ENCODE measurements at places on chromosomes 3 and 15.

- DNase-seq, result no peak
These were observed 29.1 kb upstream of the SRP14 start for GRCh38 chr15:40067921-40068624.

DNA sequence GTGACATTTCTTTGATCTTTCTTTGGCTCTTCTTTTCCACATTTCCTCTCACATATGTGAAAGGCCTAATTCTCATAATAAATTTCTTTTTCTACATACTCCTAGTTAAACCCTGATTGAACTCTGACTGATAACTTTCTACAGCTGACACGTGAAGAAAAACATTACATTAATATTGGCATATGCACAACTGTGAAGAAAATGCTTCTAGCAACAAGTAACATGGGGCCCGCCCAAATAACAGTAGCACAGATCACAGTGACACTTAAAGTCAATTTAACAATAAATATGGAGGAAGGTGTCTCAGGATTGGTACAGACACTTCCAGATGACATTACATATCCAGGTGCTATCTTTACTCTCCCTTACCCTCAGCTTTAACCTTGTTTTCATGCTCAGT lies 317.6 kb upstream of the ZNF385D start:
- no peak for DNase-seq

DNA sequence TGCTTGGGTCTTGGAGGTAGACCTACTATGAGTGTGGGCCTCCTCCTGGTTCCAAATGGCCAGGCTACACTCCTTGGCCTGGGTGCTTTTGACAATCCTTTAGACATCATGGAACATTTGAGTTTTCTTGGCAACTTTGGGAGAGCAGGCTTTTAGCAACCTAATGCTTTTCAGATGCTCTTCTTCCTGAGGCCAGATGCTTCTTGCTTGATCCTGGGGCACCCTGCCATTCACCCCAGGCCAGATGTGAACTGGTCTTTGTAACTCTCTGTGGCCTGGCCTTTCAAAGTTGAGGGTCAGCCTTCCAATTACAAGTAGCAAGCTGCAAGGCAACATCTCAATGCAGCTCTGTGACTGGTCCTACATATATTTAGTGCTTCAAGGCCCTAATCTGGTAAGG lies 40.5 kb downstream of the RTP1 start:
- DNase-seq, result no peak

- DNase-seq, result no peak
These were observed 1.3 kb upstream of the INSYN1 start for GRCh38 chr15:73754461-73754860.

DNA sequence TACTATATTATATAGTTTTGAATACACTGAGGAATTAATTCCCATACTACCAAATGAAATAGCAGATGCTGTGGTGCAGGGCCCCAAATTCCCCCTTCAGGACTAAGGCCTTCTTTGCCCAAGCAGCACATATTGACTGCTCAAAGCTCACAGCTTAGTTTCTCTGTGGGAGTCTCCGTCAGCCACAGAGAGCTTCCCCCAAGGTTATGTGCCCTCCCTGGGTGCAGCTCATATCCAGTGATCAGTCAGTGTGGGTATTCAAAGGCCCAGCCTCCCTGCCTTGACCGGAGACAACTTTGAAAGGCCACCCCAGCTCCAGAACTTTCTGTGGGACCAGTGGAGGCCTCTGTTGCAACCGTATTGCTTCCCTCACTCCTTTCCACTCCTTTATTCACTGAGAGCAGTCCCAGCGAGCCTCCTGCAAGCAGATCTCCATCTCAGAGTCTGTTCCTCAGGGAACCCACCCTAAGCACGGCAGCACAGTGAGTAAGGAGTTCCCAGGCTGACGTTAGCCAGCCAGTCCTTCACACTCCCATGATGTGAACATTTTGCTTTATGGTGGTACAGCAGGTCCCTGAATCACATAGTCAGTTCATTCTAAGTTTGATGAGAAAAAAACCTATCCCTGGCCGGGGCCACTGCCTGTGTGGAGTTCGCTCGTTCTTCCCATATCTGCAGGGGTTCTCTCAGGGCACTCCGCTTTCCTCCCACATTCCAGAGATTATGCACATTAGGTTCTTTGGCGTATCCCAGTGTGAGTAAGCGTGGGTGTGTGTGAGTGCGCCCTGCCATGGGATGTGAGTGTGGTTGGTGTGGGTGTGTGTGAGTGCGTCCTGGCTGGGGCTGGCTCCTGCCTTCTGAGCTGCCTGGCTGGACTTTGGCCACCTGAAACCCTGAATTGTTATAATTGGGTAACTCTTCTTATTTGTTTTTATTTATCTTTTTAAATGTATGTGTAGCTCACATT lies 64.4 kb upstream of the PPARG start:
- no peak for DNase-seq

DNA sequence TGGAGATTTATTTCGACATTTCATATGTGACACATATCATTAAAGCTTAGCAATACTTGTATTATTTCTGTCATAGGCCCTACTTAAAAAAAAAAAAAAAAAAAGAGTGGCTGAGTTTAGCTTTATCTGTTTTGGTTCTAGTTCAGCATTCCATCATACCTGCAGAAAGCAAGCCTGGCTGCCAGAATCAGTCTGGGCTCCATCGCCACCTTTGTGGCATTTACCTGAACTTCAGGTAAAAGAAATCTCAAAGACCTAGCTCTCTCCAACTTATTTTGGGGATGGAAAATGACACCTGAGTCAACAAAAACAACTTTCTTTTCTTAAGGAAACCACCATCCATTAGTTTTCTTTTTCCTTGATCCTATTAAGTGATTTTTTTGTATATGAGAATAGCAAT lies 82.1 kb downstream of the NEK10 start:
- DNase-seq, result no peak

DNA sequence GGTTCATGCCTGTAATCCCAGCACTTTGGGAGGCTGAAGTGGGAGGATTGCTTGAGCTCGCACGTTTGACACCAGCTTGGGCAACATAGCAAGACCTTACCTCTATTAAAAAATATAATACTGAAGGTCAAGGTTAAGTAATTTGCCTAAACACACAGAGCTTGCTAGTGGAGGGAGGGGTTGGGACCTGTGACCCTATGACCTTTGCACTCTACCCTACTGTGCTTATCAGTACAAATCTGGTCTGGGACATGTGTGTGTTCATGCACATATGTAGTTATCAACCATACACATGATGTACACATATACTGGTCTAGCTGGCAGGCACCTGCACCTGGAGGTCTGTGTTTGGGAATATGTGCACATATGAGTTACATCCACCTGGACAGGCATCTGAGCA lies 117.9 kb upstream of the HACD2 start:
- no peak for DNase-seq

- DNase-seq, result no peak
These were observed 51.4 kb downstream of the OXNAD1 start for GRCh38 chr3:16316396-16316795.

GRCh38 chr3:16211176-16211904 lies 36.9 kb downstream of the GALNT15 start:
- DNase-seq, result no peak

DNA sequence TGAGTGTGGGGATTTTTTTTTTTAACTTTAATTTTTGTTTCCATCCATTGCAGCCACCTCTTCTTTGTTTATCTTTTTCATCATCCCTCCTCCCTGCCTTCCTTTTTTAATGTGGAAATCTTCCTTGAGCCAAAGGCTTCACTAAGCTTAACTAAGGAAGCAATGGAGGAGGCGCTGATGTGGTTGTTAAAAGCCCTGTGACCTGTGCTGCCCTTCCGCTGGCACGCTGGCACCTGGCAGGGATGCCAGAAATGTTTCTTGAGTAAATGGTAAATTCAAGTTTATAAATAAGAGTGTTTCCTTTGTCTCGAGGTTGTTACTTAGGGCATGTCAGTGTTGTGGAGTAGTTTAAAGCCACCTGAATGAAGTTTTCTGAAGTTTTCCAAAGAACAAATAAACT lies 69.4 kb downstream of the CRTC3 start:
- DNase-seq, result no peak

GRCh38 chr15:64864068-64864467 lies 22.4 kb downstream of the PLEKHO2 start:
- DNase-seq, result no peak

- no peak for DNase-seq
These were observed 285.0 kb upstream of the C2CD4B start for GRCh38 chr15:62450061-62450460.

DNA sequence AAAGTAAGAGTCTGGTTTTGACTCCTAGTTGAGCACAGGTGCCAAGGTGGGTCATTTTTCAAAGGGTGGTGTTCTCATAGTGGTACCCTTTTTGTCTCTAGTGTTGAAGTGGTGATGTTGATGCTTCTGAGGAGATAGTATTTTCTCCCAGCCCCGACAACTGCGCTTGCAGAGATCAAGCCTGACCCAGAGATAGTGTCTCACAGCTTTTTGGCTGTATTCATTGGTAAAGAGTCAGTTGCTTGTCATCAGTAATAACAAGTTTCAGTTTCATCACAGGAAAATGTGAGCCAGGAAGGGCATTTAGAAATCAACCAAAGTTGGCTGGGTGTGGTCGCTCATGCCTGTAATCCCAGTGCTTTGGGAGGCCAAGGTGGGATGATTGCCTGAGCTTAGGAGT lies 139.3 kb downstream of the NFKBIZ start:
- no peak for DNase-seq

DNA sequence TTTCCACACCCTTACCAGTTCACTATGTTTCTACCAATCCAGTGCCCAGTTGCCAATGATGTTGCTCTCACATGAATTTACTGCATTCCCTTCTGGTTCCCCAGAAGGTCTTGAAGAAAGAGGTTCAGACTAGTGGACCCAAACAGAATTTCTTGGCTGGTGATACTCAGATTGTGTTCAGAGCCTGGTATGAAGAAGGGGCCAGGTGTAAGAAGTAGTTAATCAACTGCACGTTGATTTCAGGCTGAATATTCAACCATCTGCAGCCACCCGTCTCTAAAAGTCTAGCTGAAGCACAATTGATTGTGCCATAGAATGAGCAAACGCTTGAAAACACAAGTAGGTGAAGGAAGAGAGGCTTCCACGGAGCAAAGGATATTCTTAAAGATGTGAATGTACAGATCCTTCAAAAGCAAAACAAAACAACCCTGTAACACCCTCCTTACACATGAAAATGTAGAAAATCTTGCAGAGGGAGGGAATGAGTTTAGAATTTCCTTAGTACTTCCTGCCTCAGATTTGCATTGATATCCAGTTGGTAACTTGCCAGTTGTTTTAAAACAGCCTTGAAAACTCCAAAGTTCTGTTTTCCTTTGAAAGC lies 4.7 kb downstream of the RBMS3 start:
- no peak for DNase-seq

DNA sequence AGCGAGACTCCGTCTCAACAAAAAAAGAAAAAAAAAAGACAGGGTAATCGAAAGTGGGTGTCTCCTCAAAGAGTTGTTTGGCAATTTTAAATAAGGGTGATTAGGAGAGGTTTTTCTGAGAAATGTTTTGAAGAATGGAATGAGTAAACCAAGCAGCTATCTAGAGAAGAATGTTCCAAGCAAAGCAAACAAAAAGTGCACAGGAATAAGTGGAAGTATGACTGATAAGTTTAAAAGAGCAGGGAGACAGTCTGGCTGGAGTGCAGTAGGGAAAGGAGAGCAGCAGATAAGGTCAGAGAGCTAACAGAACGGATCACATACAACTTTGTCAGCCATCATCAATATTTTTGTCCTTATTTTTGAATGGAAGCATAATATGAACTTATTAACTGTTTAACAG lies 853.5 kb downstream of the TUSC7 start:
- no peak for DNase-seq

GRCh38 chr3:50154840-50155490 lies at the start of gene SEMA3F:
TSS of gene SEMA3F (plus strand) at chr3:50155324. CDS start at chr3:50159623, 4,299 bp downstream.
- peak; percentile 65 for DNase-seq

DNA sequence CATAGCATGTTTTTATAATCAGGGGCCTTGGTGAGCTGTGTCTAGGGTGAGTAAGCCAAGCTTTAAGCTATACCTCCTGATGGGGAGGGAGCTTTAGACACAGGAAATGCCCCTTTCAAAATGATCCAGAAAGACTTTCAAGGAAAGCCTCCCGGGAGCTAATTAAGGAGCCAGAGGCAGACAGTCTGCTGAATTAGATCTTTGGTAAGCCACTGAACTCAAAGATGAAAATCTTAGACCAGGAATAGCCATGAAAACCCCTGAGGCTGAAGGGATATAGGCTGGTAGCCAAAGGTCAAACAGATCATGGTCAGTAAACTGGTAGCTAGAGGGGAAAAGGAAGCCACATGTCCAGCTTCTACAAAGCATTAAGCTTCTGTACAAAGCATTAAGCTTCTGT lies 42.7 kb upstream of the GAP43 start:
- no peak for DNase-seq

GRCh38 chr3:39414421-39414907 lies 7.9 kb downstream of the RPSA start:
- DNase-seq, result no peak

- no peak for DNase-seq
These were observed 60.1 kb downstream of the VGLL4 start for GRCh38 chr3:11583638-11584046.

- DNase-seq, result no peak
These were observed 10.9 kb downstream of the RMDN3 start for GRCh38 chr15:40743921-40744814.

DNA sequence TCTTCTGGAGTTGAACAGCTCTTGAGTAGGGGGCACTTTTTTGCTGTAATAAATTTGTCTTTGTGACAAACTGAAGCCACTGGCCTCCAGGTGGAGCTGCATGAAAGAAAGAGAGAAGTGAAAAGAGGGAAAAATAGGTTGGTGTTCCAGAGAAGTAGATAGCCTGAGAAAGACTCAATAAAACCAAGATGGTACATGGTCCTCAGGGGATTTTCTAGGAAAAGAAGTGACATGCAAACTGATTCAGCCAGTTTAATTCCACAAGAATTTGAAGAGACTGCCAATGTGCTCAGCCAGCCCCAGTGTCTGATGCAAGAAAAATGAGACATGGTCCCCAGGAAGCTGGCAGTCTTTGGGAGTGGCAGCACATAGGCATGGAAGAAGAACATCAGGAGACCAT lies 152.7 kb downstream of the CD47 start:
- DNase-seq, result no peak

GRCh38 chr15:67834581-67835296 lies 5.1 kb downstream of the RNU6-1 start:
- DNase-seq, result no peak

- no peak for DNase-seq
These were observed 34.7 kb upstream of the CDCP1 start for GRCh38 chr3:45180899-45181298.

DNA sequence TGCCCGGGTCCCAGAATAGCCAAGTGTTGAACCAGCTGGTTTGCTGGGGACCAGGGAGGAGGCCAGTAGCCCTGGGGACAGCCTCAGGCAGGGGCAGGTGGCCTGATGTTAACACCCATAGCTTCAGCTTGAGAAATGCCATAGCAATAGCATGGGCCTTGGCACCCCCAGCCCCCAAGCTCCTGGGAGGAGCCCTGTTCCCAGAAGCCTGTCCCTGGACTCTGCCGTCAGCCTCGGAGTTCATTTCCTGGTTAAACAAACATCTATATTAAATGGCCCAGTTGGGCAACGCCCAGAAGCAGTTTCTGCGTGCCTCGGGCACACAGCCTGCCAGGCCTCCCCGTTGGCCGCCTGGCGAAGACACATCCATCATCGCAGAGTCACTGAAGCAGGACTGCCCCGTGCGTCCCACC lies 58.2 kb downstream of the FGD5 start:
- DNase-seq, result no peak

GRCh38 chr3:123337226-123337625 lies 111.7 kb downstream of the ADCY5 start:
- no peak for DNase-seq

- no peak for DNase-seq
These were observed 50.3 kb downstream of the APBA2 start for GRCh38 chr15:28936081-28936480.
